ENCODE measurements at places on chromosomes 2 and 18. TPM values are rescaled to one million over a fixed set of nuclear protein-coding genes. Genes with fewer than 3 reads are reported as not detected.

DNA sequence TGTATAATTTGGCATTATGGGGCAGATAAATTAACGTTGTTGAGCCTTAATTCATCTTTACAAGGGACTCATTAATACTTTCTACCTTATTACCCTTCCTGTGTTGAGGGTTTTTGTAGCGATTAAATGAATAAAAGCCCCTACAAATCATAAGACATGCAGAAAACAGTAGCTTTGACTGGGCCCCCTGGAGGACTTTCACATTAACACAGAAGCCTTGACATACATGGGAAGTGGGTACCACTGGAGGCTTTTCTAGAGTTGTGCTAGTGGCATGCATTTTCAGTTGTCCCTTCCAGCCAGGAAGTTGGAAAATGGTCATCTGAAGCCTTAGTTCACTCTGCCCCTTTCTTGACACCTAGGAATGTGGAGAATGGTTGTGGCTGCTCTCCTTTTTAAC is 30.2 kb downstream of the MTA3 start:
- no peaks in the 10 kb centered on the region for H3K27me3 ChIP-seq
- no peak overlapping the region for H3K27ac ChIP-seq
- H3K4me1 ChIP-seq, result no peaks in the 10 kb centered on the region
- no peak overlapping the region for H3K4me3 ChIP-seq
- H3K36me3 ChIP-seq, result no peaks in the 10 kb centered on the region

CD8A gene
- total RNA-seq, result 1.2 TPM

- no peak overlapping the region for H3K27ac ChIP-seq
- H3K4me1 ChIP-seq, result peaks cover 27% of the 10 kb centered on the region
- H3K4me3 ChIP-seq, result no peak overlapping the region
Observed at GRCh38 chr2:42116195-42117181, 52.7 kb upstream of the EML4 start.

DNA sequence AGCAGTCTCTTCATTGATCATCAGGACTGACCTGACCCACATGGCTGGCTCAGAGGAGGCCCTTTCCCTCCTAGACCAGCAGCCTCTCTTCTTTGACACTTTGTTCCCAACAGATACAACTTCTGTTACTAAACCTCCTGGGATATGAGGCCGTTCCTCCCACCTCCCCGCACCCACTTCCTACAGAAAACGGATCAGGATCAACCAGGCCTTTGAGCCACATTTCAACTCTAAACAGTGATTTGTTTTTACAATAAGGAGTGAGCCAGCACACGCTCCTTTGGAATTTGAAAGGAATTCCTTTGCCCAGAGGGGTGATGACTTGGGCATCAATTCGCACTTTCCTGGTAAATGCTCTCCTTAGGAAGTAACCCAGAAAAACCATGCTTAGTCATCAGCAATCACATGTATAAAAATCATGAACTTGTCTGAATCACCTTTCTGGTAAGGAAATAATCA is 180.4 kb downstream of the FAM124B start:
- H3K36me3 ChIP-seq, result no peaks in the 10 kb centered on the region
- H3K27me3 ChIP-seq, result no peaks in the 10 kb centered on the region
- no peak for DNase-seq
- no peak overlapping the region for H3K4me3 ChIP-seq
- H3K27ac ChIP-seq, result peak overlapping the region; percentile 28
- peaks cover 24% of the 10 kb centered on the region for H3K4me1 ChIP-seq

DNA sequence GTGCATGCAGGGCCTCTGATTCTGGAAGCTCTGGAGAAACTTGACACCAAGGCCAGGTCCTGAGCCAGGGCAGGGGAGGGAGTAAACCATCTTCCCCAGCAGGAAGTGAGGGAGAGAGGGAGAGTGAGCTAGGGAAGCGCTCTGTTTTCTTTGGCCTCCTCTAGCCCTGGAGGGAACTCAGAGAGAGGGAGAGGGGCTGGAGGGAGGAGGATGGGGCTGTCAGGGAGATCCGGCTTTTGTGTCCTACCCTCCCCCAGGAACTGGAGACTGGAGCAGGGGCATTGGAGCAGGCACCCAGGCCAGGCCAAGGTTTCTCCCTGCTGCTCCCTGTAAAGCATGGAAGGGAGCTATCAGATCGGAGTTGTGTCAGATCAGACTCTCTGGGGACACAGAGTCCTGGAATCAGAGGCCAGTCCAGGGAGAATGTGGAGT is 22.7 kb upstream of the PKDCC start:
- no peak overlapping the region for H3K4me3 ChIP-seq
- DNase-seq, result no peak
- H3K36me3 ChIP-seq, result no peaks in the 10 kb centered on the region
- no peaks in the 10 kb centered on the region for H3K27me3 ChIP-seq
- H3K27ac ChIP-seq, result peak overlapping the region; percentile 34

CRACDL gene
- 4.5 TPM for total RNA-seq

GRCh38 chr18:31801078-31801477 is 40.4 kb upstream of the SLC25A52 start:
- H3K4me3 ChIP-seq, result no peak overlapping the region
- H3K36me3 ChIP-seq, result no peaks in the 10 kb centered on the region
- H3K4me1 ChIP-seq, result no peaks in the 10 kb centered on the region
- DNase-seq, result no peak

LYPD6B gene
- not detected for total RNA-seq

HK2 gene
- 2.2 TPM for total RNA-seq

REG3A gene
- total RNA-seq, result not detected

L3MBTL4 gene
- total RNA-seq, result 1.0 TPM

Data from esophagus muscularis mucosa (tissue), 4 donors.